Fibroblast of lung (primary cell): ENCODE measurements at places on chromosomes 5 and 9. TPM values are rescaled to one million over a fixed set of nuclear protein-coding genes. Genes with fewer than 3 reads are reported as not detected.

DNA sequence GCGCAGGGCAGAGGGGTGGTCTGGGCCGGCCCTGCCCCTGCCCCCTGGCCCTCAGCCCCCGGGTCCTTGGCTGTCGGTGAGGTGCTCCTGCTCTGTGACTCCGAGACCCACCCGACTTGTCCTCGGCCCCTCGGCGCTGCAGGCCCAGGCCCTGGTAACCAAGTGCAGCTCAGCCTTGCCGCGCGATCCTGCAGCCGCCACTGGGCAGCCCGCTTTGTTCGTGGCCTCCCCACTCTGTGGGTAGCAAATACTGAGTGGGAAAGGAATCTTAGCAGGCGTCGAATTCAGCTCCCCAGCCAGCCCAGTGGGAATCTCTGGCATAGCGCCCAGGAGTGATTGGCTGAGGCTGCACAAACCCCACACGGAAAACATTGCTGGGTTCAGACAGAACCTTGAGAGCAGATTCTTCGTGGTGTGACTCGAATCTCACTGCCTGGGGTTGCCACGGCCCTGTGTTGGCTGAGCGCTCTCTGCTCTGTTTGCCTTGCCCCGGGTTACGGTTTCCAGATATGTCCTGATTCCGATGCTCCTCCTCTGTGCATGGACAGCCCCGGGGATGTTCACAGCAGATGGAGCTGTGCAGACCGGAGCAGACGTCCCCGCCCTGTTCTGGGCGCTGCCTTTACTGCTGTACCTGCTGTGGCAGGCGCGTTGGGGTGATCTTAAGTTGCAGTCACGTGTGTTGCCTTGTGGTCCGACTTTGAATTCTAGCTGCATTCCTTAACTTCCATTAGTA, 13.4 kb upstream of the EXOC3 start:
- H3K36me3 ChIP-seq, result peaks cover 24% of the 10 kb centered on the region
- H3K4me3 ChIP-seq, result no peak overlapping the region
- DNase-seq, result peak; percentile 54
- peaks cover 17% of the 10 kb centered on the region for H3K4me1 ChIP-seq
- H3K27ac ChIP-seq, result peak overlapping the region; percentile 64

GRCh38 chr9:130396581-130396980, 48.2 kb upstream of the ASS1 start:
- no peaks in the 10 kb centered on the region for H3K4me1 ChIP-seq
- no peaks in the 10 kb centered on the region for H3K27me3 ChIP-seq
- no peak overlapping the region for H3K27ac ChIP-seq

GRCh38 chr5:36198281-36198680, 43.4 kb downstream of the NADK2 start:
- H3K36me3 ChIP-seq, result peaks cover 3% of the 10 kb centered on the region

DNA sequence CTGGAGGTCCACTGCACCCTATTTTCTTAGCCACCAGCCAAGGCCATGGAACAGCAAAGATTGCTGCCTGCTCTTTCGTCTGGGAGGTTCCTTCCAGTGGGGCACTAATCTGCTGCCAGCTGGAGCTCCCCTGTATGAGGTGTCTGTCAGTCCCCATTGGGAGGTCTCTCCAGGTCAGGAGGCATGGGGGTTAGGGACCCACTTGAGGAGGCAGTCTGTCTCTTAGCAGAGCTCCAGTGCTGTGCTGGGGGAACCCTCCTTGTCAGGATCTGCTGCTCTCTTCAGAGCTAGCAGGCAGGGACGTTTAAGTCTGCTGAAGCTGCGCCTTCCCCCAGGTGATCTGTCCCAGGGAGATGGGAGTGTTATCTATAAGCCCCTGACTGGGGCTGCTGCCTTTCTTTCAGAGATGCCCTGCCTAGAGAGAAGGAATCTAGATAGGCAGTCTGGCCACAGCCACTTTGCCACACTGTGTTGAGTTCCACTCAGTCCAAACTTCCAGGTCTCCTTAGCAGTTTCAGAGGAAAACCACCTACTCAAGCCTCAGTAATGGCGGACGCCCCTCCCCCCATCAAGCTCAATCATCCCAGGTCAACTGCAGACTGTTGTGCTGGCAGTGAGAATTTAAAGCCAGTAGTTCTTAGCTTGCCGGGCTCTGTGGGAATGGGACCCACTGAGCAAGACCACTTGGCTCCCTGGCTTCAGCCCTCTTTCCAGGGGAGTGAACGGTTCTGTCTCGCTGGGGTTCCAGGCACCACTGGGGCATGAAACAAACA, 317.7 kb downstream of the LRRC70 start:
- H3K27ac ChIP-seq, result no peak overlapping the region
- DNase-seq, result no peak
- no peaks in the 10 kb centered on the region for H3K27me3 ChIP-seq

- peaks cover 5% of the 10 kb centered on the region for H3K4me1 ChIP-seq
- no peak overlapping the region for H3K4me3 ChIP-seq
- no peaks in the 10 kb centered on the region for H3K27me3 ChIP-seq
- no peaks in the 10 kb centered on the region for H3K36me3 ChIP-seq
- DNase-seq, result no peak
Observed at GRCh38 chr5:108730617-108731340, 16.9 kb upstream of the FER start.

DNA sequence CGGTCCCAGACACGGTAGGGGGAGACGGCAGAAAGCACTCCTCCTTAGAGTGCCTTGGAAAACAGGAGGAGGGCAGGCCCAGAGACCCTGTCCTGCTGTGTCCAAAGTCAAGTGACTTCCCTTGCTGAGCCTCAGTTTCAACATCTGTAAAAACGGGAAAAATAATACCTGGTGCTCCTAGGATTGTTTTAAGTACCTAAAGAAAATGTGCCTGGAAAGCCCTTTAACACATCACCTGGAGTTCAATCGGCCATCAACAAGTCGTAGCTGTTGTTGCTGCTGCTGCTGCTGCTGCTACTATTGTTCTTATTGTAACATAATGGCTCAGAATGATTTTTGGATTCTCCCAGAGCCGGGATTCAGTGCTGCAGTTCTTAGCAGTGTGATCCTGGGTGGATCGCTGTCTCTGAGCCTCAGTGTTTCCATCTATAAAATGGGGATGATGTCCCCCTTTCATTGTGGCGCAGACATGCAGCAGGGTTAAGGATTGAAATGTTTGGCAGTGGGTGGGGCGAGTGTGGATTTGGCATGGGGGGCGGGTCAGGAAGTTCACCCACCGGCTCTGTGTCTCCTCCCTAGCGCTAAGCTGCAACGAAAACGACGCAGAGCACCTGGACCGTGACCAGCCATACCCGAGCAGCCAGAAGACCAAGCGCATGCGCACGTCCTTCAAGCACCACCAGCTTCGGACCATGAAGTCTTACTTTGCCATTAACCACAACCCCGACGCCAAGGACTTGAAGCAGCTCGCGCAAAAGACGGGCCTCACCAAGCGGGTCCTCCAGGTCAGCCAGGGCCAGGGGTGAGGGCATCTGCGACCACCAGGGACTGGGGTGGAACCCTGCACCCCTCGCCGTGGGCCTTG, 9.2 kb downstream of the LHX2 start:
- H3K27me3 ChIP-seq, result peaks cover 85% of the 10 kb centered on the region
- no peaks in the 10 kb centered on the region for H3K4me1 ChIP-seq
- DNase-seq, result no peak
- H3K27ac ChIP-seq, result no peak overlapping the region
- no peaks in the 10 kb centered on the region for H3K36me3 ChIP-seq

DNA sequence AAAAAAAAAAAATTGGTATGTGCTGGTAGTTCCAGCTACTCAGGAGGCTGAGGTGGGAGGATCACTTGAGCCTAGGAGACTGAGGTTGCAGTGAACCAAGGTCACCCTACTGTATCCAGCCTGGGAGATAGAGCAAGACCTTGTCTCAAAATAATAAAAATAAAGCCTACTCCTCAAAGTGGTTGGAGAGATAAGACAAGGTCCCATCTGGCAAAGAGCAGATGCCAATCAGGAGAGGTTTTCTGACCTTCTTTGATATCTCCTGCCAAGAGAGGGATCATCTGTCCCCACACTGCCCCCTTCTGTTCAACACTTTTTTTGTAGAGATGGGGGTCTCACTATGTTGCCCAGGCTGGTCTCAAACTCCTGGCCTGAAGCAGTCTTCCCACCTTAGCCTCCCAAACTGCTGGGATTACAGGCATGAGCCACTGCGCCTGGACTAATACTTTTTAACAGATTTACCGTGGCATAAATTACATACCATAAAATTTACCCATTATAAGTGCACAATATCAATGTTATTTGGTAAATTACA, 64.7 kb downstream of the SH3PXD2B start:
- no peaks in the 10 kb centered on the region for H3K27me3 ChIP-seq
- no peak for DNase-seq
- H3K27ac ChIP-seq, result no peak overlapping the region
- H3K36me3 ChIP-seq, result peaks cover 2% of the 10 kb centered on the region
- no peak overlapping the region for H3K4me3 ChIP-seq
- H3K4me1 ChIP-seq, result no peaks in the 10 kb centered on the region

- DNase-seq, result no peak
- no peak overlapping the region for H3K4me3 ChIP-seq
- H3K27ac ChIP-seq, result peak overlapping the region; percentile 92
- no peaks in the 10 kb centered on the region for H3K36me3 ChIP-seq
Observed at GRCh38 chr9:33157960-33158842, 8.9 kb downstream of the B4GALT1 start.

DNA sequence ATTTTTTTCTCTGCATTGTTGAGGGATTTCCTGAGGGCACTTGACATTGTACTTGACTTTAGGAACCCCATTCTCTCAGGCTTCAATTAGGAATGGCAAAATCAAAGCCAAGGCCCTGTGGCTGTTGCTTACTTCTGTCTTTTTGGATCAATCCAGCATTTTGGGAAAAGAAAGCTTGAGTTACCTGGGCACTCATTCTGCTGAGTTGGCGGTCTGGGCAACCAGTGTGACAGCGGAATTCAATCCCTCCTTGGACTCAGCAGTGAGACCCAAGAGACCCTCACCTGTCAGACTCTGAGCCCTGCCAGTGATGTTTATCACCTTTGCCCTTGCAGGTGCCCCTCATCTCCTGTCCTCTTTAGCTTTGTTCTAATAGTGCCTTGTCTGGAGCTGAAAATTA, 225.3 kb downstream of the PAPPA start:
- no peak overlapping the region for H3K4me3 ChIP-seq
- no peaks in the 10 kb centered on the region for H3K27me3 ChIP-seq
- no peak overlapping the region for H3K27ac ChIP-seq
- no peaks in the 10 kb centered on the region for H3K36me3 ChIP-seq
- peaks cover 12% of the 10 kb centered on the region for H3K4me1 ChIP-seq

DNA sequence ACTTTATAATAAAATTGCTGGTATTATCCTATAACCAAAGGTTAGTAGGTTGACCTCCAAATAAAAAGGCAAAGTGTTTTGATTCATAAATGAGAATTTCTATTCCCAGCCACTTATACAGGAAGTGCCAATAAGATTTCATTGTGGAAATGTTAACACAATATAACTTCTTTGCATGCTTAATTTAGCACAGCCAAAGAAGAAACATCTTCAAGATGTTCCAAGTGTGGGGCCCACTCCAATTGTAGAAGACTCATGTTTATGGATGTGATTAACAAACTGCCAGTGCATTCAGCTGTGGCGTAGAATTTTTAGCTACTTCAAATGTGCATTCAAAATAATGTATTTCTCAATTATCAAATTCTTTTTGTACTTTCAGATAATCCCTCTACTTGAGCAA, 402.3 kb downstream of the DEPDC1B start:
- no peaks in the 10 kb centered on the region for H3K4me1 ChIP-seq
- no peak for DNase-seq
- no peak overlapping the region for H3K4me3 ChIP-seq
- no peak overlapping the region for H3K27ac ChIP-seq
- H3K36me3 ChIP-seq, result no peaks in the 10 kb centered on the region

DNA sequence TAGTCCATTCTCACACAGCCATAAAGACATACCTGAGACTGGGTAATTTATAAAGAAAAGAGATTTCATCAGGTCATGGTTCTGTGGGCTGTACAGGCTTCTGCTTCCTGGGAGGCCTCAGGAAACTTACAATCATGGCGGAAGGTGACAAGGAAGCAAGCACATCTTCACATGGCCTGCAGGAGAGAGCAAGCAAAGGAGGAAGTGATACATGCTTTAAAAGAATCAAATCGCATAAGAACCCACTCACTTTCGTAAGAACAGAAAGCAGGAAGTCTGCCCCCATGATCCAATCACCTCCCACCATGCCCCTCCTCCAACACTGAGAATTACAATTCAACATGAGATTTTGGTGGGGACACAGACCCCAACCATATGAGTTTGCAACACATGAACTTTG, 5.1 kb upstream of the FBXO38 start:
- H3K27ac ChIP-seq, result no peak overlapping the region
- H3K27me3 ChIP-seq, result no peaks in the 10 kb centered on the region
- H3K4me3 ChIP-seq, result no peak overlapping the region
- DNase-seq, result no peak
- no peaks in the 10 kb centered on the region for H3K36me3 ChIP-seq

The ACOT12 gene
- 0.26 and 2.0 TPM in 2 replicates for total RNA-seq

The ZFAND5 gene
- total RNA-seq, result 127 and 159 TPM in 2 replicates

The IFNB1 gene
- under 0.01 and 0.17 TPM in 2 replicates for total RNA-seq
